Testis (tissue), 5 donors: ENCODE measurements at places on chromosomes 3 and 15. TPM values are rescaled to one million over a fixed set of nuclear protein-coding genes. Genes with fewer than 3 reads are reported as not detected.

The TBCCD1 gene
- 43.4 TPM for polyA plus RNA-seq

DNA sequence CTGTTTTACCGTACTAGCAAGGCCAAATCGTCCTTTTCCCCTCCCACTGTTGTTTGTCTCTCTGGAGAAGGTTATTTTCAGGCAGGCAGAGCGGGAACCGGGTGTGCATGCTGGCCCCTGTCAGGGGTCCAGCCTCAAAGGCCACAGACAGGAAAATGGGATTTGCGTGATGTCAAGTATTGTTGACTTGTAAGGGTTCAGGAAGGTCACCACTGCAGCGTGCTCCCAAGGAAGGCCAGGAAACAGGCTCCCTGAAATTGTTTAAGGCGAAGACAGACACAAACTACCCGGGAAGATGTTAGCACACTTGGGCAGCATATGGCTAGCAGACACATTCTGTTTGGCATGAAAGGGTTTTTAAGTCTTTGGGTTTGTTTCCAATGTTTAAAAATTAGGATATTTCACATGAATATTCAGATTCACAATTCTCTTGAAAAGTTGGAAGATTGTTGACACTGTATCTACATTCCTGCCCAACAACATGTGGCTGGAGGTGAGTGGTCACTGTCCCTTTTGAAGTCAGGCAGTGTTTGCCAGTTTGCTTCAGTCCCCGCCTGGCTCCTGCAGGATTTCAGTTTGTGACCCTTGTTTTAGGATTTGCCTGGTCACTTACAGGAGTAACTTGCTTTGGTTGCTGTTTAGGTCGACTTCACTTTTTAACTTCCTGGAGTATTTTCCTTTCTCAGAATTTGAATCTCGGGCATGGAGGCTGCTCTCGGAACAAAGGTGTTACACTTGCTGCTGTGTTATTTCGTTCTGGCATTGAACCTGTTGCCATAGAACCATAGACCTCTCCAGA lies 90.4 kb downstream of the BDH1 start:
- DNase-seq: no peak

The PTH1R gene
- 10.2 TPM for polyA plus RNA-seq

- no peak for DNase-seq
Observed at GRCh38 chr15:50150851-50151250, 31.1 kb upstream of the SLC27A2 start.

The ZPLD1 gene
- polyA plus RNA-seq: 0.44 TPM

GRCh38 chr15:83626171-83626802 lies 27.6 kb upstream of the ADAMTSL3 start:
- no peak for DNase-seq

- no peak for DNase-seq
Observed at GRCh38 chr3:117252208-117252607, 542.6 kb downstream of the TUSC7 start.

GRCh38 chr15:52100807-52101442 lies 11.7 kb downstream of the BCL2L10 start:
- DNase-seq: peak; percentile 38

DNA sequence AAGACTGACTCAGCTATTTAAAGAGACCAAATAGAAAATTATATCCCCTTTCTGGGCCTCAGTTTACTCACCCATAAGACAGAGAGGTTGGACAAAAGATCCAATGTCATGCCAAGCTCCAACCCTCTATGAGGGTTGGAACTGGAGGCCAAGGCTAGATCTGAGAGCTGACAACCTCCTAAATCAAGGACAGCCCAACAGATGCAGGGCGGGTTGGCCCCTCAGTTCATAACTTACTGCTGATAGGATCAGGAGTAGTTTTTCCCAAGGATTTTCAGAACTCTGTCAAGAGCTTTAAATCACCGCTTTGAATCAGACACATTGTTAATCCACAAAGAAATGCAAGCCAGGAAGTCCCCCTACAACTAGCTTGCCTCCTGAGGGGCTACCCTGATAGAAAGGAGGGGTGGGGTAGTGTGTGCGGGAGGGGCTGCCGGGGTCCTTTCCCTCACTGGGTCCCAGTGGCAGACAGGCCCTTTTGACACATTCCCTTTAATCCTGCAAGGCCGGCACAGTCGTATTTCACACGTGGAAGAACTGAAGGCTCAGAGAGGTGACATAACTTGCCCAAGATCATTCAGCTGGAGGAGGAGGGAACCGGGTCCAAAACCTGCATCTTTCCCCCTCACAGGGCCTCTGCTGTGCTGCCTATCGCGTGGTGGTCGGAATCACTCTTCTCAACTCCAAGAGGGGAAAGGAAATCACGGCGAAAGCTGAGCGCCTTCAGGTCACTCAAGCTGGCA lies 21.4 kb downstream of the BMF start:
- DNase-seq: no peak

The AADACL2 gene
- polyA plus RNA-seq: 0.36 TPM

- DNase-seq: no peak
Observed at GRCh38 chr15:34070003-34070402, 31.0 kb upstream of the AVEN start.

DNA sequence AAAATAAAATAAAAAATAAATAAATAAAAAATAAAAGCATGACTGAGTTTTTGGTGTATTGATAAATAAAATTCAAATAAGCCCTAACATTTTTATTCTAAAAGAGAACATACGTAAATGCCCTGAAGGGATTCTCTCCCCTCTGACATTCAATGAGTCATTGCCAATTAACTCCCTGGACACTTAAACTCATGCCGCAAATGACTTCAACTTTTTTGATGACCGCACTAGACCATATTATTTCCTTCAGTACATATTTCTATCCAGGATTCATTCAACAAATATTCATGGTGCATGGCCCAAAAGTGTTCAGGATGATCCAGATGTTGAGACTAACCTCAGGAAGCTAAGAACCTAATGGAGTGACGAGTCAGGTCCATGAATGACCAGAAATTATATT lies 195.9 kb upstream of the LRRN1 start:
- DNase-seq: no peak

The ADAMTSL3 gene
- 8.6 TPM for polyA plus RNA-seq

- DNase-seq: no peak
Observed at GRCh38 chr3:44045476-44046275, 196.0 kb upstream of the TOPAZ1 start.

The GP5 gene
- polyA plus RNA-seq: not detected

- no peak for DNase-seq
Observed at GRCh38 chr15:63772520-63772919, 61.2 kb downstream of the HERC1 start.

- no peak for DNase-seq
Observed at GRCh38 chr15:63020759-63021430, 21.7 kb upstream of the TPM1 start.

DNA sequence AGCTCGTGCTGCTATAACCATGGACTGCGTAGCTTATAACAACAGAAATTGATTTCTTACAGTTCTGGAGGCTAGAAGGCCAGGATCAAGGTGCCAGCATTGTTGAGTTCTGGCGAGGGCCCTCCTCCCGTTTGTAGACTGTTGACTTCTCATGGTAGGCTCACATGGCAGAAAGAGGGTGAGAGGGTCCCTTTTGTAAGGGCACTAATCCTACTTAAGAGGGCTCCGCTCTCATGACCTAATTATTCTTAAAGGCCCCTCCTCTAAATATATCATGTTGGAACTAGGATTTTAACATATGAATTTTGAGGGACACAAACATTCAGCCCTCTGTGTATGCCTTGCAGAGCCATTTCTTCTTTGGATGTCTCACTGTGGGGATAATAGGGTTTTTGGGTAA lies 28.8 kb upstream of the PYDC2 start:
- DNase-seq: no peak

DNA sequence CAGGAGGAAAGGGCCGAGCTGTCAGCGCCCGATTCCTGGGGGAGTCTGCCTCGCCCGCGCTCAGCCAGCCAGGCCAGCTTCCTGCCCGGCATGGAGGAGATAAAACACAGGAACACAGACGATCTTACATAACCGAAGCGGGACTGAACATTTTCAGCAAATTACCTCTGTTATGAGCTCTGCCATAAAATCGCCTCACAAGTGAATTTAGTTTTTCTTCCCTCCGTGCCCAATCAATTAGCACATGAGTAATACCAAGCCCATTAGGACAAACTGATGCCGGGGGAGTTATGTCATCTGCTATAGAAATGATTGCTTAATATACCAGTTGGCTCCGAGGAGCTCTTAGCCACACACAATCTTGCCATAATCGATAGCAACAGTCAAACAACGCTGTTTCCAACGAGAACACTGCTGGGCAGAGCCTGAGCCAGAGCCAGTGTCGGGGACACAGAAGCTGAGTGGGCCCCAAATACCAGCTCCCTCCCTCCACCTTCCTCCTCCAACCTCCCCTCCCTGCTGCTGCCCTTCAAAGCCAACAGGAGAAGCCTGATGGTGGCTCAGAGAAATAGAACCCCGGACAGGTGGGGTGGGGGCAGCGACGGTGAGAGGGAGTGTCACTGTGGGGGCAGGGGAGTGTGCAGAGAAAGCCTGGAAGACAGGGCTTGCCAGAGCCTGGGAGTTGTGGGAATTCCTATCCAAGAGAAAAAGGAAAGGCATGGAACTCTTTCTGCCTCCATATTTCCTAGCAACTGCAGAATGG lies 279.4 kb upstream of the TLE3 start:
- DNase-seq: peak; percentile 70

The GUCA1C gene
- polyA plus RNA-seq: 1.1 TPM

DNA sequence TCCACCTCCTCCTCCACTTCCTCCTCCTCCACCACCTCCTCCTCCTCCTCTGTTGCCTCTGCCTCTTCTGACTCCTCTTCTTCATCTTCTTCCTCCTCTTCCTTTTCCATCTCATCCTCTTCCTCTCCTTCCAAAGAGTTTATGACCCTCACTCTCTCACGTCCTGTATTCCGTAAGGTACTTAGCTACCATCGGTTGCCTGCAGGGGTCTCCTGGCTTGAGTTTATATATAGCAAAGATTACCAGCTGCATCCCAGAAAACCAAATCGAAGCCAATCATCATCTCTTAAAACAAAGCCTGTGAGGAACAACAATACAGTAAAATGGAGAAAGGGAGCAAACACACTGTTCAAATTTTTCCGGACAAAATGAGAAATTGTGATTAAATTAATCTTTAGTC lies 317.4 kb downstream of the C3orf38 start:
- DNase-seq: no peak
